ENCODE measurements at places on chromosomes 4 and X.

DNA sequence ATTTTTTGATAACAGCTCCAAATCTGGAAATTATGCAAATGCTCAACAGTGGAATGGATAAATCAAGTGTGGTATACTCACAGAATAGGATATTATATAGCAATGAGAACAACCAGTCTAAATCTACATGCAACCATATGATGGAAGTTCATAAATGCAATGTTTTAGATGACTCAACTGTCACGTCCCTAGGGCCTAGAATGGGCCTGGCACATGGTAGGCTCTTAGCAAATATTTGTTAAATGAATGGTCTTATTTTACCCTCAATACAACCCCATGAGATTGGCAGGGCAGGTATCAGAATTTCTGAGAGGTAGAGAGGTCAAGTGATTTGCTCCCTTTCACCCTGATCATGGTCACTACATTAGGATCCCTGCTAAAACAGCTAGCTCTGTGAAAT lies 14.6 kb upstream of the NKX3-2 start:
- no peak for DNase-seq

DNA sequence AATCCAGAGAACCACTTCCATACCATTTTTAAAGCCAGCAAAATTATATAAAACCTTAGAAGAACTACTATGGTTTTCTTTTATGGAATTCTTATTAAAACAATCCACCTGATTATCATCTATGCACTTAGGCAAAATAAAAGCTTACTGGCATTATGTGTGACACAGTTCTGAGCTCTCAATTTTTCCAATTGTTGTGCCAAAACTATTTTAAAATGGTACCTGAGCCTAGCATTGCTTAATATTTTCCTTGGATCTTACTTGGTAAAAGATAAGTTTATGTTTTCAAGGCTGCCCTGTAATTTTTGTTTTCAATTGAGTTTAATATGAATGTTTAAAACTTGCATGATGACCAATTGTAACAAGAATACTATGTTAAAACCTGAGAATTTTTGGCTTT lies 201.3 kb downstream of the MAD2L1 start:
- DNase-seq: no peak

DNA sequence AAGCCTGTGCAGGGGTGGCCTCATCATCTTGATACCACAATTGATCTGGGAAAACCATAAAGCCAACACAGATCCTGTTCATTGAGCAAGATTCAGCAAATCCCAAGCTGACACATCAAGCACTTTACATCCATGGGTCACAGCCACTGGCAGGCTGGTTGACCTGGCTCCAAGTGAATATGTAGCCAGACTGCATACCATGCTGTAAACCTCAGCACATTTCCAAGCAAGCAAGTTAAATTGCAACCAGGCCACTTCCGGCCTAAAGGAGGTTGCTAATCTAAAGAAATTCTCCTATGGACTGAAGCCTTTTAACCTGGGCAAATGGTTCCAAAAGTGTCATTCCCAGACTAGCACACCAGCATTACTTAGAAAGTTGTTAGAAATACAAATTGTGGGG lies 54.4 kb upstream of the USP26 start:
- DNase-seq: no peak

GRCh38 chrX:362351-362750 lies 24.4 kb downstream of the PPP2R3B start:
- DNase-seq: no peak

- no peak for DNase-seq
Measured at GRCh38 chr4:30330894-30331652, 389.1 kb upstream of the PCDH7 start.

DNA sequence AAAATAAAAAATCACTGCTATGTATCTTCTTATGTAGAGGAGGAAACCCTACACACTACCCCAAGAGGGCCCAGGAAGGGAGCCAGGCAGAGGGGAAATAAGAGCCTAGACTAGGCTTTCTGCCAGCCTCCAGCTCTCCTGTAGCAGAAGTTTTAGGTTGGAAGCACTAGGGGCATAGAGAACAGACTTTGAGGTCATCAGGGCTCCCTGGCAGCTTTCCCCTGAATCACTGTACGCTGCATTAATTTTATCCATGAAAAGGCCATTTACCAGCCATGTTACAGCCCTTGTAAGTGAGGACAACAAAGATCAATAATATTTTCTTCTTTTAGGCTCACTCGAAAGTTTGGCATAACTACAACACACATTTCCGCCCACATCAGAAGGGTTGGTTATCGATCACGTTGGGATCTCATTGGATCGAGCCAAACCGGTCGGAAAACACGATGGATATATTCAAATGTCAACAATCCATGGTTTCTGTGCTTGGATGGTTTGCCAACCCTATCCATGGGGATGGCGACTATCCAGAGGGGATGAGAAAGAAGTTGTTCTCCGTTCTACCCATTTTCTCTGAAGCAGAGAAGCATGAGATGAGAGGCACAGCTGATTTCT lies 24.7 kb downstream of the RPL9 start:
- DNase-seq: no peak
